ENCODE measurements at places on chromosomes 4 and X.

- DNase-seq, result no peak
Observed at GRCh38 chr4:116015549-116015948, 902.1 kb upstream of the NDST4 start.

DNA sequence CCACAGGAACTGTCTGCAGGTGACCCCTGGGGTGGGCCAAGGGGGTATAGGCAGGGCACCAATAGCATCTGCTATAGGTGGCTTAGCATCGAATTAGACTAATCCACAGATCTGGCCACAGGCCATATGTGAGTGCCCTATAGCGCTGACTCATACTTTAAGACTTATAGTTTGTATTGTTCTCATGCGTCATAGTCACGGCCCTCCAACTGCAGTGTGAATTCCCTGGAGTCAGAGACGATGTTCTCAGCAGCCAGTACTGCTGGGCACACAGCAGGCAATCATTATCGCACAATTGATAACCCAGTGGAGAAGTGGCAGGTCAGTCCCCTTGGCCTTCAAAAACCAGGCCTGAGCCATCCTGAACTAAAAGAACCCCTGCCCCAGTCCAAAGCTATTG, 58.1 kb downstream of the ADGRG2 start:
- DNase-seq, result no peak

GRCh38 chr4:25069014-25069413, 38.3 kb upstream of the LGI2 start:
- no peak for DNase-seq

DNA sequence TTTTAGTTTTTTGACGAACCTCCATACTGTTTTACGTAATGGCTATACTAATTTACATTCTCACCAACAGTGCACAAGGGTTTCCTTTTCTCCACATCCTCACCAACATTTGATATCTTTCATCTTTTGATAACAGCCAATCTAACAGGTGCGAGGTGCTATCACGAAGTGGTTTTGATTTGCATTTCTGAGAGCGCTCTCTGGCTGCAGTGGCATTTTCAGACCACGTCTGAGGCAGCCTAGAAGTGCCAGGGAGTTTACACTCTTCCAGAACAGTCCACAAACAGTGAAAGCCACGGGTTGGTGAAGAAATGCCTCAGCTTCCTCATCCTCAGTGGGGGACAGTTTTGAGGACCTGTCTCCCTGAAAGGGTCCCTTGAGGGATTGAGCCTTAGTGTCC, 471.0 kb downstream of the BCOR start:
- no peak for DNase-seq

DNA sequence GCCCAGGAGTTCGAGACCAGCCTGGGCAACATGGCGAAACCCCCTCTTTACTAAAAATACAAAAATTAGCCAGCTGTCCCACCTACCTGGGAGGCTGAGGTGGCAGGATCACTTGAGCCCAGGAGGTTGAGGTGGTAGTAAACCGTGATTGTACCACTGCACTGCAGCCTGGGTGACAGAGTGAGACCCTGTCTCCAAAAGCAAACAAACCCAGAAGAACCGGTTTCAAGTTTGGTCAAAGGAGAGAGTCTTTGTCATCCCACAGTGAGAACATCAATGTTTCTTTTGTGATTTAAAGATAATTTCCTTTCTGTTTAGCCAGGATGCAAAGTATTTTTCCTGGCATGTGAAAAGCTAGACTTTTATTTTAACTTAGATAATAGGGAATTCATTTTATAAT, 26.7 kb downstream of the PDK3 start:
- no peak for DNase-seq

All from activated T-helper 1 cell treated with anti-CD3 and anti-CD28 coated beads, Interleukin-12 subunit alpha, Interleukin-12 subunit beta, Interleukin-2, Interleukin-4 antibody, amounts not matched to agents 30 ng/mL and 10 ng/mL and 1 ng/mL, durations not matched to agents 14 hours and 24 hours and 36 hours (primary cell).